ENCODE measurements at places on chromosomes 4 and X.

- peak; percentile 2 for DNase-seq
These were observed 505.6 kb downstream of the RAPGEF2 start for GRCh38 chr4:159608436-159608835.

- no peak for DNase-seq
These were observed 10.0 kb downstream of the NAA11 start for GRCh38 chr4:79315891-79316290.

- DNase-seq = no peak
These were observed 535.2 kb upstream of the FAT1 start for GRCh38 chr4:187258651-187259401.

GRCh38 chr4:34245276-34245675, 1999.0 kb downstream of the ARAP2 start:
- DNase-seq = no peak

- no peak for DNase-seq
These were observed 216.8 kb upstream of the PSAPL1 start for GRCh38 chr4:7651461-7651921.

DNA sequence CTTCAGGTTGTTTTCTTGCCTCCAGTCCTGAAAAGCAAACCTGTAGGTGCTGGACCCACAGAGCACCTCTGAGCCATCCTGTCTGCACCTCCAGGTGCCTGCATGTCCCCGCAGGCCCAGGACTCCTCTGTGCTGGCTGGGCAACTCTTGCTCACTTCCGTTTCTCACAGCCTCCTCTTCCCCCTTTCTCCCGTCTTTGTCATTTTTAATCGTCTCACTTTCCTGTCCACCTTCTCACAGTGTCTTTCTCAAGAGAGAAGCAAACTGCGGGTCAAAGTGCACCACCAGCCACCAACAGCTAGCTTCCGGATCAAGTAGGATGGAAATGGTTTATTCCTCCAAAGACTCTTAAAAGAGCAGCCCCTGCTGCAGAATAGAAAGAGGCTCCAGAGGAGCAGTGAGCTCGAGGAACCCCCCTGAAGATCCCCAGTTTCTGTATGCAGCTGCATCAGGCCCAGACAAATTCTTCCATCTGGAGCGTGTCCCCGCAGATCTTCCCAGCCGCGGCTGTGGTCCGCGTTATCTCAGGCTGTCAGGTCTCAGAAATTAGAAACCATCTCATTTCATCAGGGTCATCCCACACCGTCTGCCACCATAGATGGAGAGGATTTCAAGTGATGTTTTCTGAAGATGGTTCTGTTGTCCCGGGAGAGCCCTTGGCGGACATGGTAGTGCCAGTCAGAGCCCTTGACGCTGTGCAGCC, 87.7 kb downstream of the FHDC1 start:
- DNase-seq = no peak

DNA sequence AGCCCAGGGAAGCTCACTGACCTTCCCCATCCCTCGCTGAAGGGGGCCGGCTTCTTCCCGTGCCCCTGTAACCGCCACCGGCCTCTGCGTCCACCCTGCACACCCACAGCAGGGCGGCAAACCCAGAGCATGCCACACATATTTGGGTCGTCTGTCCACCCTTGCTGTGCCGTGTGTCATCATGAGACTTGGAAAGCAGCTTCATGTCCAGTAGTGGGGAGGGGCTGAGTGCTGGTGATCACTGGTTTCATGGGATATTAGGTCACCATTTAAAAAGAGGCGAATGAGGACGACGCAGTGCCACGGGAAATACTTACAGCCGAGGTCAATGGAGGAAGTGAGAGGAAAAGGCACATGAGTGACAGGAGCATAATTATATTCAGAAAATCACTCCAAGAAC, 74.8 kb downstream of the HTRA3 start:
- DNase-seq = no peak

DNA sequence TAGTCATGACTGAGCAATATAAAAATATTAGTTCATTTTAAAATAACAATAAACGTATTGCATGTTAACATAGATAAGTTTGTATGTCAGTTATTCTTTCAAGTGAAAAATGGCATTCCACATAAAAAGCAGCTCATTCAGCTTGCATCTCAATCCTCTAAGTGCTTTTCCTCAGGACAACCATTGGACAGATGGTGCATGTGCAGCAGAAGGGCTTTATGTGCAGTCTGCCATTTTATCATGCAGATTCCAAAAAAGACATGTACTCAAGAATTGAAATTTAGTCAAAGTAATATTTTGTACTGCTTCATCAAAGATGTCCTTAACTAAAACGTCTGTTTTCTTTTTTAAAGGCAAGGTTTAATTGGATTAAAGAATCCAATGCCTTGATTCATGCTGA, 93.4 kb downstream of the RS1 start:
- no peak for DNase-seq

DNA sequence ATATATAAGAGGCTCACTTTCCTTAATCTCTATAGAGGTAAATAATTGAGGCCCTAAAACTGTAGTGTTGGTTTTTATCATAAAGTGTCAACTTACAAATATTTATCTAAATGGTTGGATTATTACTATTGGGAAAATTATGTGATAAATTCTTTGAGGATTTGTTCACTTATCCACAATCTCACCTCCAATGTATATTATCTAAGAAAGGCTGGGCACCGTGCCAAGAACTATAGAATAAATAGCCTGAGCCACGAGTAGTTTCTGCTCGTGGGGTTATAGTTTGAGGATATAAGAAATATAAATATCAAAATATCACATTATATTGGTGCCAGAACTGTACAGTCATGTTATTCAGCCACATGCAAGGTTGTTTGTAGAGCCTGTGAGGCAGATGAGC, 177.9 kb downstream of the VEGFC start:
- DNase-seq = no peak

- DNase-seq = peak; percentile 54
These were observed 315.9 kb downstream of the MAPK10 start for GRCh38 chr4:86043755-86044592.

- DNase-seq = no peak
These were observed 58.3 kb downstream of the PTPN13 start for GRCh38 chr4:86652332-86652932.

- no peak for DNase-seq
These were observed 64.9 kb upstream of the SOD3 start for GRCh38 chr4:24730256-24731001.

DNA sequence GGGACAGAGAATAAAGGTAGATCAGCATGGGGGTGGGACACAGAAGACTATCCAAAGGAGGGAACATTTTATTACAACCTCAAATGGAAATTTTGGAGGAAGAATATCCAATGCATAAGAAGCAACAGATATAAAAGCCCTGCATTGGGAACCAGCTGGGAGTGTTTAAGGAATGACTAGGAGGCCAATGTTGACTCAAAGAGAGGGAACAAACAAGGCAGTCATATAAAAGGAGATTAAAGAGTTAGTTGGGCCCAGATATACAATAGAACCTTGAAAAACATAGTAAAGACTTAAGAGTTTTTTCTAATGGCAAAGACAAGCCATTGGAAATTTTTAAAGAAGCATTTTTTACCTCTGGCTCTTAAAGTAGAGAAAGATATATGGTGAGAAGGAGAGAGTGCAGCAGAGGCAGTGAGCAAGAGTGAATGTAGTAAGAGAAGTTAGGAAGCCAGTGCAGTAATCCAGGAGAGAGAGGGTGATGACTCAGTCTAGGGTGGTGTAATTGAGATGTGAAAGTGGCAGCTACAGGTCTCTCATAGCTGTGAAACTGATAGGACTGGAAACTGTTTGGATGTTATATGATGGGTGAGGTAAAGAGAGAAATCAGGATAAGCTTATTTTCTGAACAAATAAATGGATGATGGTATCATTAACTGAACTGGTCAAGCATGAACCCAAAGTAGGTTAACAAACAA, 182.2 kb upstream of the ATOH1 start:
- no peak for DNase-seq
